Heart left ventricle (tissue), 16 donors: ENCODE measurements at places on chromosomes 6 and 20. TPM values are rescaled to one million over a fixed set of nuclear protein-coding genes. Genes with fewer than 3 reads are reported as not detected.

DNA sequence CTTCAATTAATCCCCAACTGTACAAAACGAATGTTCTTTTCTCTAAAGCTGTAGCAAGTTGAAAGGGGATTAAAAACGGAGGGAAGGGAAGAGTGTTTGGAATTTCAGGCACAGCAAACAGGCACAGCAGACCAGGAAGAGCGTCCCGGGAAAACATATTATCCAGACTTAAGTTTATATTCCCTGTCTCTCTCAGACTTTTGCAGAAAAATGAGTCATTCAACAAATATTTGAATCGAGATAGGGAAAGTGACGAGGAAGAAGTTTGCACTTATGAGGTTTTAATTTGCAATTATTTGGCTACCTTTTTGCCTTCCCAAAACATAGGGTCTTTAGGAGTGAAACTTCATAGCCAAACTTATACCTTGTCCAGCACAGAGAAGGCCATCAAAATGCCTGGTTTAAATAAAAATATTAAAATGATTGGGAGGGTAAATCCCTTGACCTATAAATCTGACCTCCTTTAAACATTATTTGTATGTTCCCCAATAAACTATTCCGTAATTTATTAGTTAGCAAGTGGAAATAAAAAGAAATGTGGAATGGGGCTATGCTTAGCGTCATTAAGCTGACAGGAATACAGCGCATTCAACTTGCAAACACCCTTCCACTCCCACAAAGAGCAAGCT lies 16.0 kb downstream of the HFE start:
- H3K27ac ChIP-seq: peak overlapping the region; percentile 90
- H3K36me3 ChIP-seq: no peaks in the 10 kb centered on the region
- H3K4me3 ChIP-seq: peak overlapping the region; percentile 61
- no peak for DNase-seq
- H3K4me1 ChIP-seq: no peaks in the 10 kb centered on the region

- peak overlapping the region; percentile 96 for H3K27ac ChIP-seq
- H3K36me3 ChIP-seq: no peaks in the 10 kb centered on the region
- DNase-seq: no peak
- H3K4me3 ChIP-seq: peak overlapping the region; percentile 95
- H3K4me1 ChIP-seq: peaks cover 62% of the 10 kb centered on the region
Observed at GRCh38 chr20:32206760-32207625, 550 bp downstream of the PLAGL2 start.

DNA sequence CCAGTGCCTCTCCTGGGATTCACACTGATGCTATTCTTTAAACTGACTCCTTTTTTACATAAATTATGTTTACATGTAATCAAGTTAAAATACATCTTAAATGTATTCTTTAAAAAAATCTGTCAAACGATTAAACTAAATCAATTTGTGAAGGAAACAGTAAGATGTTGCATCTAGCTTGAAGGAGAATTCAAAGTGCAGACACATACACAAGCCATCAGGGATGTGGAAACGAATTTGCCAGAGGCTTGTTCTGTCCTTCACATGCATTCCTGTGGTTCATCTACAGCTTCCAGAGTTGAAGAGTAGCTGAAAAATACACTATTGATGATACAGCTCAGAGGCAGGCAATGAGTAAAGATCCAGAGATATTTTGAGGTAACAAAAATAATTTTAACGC lies 7.3 kb upstream of the BPIFB3 start:
- no peaks in the 10 kb centered on the region for H3K36me3 ChIP-seq
- no peak overlapping the region for H3K4me3 ChIP-seq
- H3K27me3 ChIP-seq: no peaks in the 10 kb centered on the region
- H3K4me1 ChIP-seq: no peaks in the 10 kb centered on the region

DNA sequence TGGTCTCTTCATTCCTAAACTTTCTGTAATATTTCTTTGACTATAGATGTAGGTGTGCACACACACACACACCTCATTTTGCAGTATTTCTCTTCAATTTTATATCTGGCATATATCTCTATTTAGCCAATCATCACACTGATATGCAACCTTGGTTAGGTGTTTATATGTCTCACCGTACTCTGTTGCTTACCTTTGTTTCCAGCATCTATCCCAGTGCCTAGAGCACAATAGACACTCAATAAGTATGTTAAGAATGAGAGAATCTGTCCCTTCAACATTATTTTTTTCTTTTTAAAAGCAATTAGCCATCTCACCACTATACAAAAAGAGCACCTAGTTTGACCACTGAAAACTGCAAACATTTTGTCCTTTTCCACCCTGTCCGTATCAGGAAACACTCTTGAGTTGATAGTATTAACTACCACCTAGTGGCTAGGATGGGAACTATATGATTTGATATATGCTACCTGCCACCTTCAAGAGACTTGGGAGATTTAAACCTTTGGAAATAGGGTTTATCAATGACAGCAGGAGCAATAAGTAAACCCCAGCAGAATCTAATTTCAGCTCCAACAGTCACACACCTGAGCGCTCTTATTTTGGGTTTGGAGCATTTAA lies 48.7 kb upstream of the RSPO3 start:
- H3K4me1 ChIP-seq: no peaks in the 10 kb centered on the region
- H3K4me3 ChIP-seq: no peak overlapping the region
- no peak for DNase-seq
- no peak overlapping the region for H3K27ac ChIP-seq

DNA sequence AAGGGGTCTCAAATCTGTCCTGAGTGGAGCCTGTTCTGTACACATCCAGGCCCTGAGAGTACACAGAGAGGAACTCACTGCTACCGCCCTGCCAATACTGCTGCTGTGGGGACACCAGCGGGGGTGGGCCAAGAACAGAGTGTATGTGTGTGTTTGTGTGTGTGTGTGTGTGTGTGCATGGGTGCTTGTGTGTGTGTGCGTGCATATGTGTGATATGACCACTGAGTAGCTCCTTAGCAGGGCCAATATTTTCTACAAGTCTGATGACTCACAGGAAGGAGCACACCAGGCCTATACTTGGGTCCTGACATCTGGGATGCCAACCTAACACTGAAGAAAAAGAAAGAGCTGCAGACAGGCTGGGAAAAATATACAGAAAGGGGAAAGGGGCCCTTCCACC lies 1.4 kb downstream of the RAET1E start:
- DNase-seq: no peak
- no peaks in the 10 kb centered on the region for H3K27me3 ChIP-seq
- no peaks in the 10 kb centered on the region for H3K36me3 ChIP-seq
- no peak overlapping the region for H3K4me3 ChIP-seq

GRCh38 chr6:126766820-126767219 lies 351.7 kb upstream of the RSPO3 start:
- H3K4me1 ChIP-seq: no peaks in the 10 kb centered on the region

DNA sequence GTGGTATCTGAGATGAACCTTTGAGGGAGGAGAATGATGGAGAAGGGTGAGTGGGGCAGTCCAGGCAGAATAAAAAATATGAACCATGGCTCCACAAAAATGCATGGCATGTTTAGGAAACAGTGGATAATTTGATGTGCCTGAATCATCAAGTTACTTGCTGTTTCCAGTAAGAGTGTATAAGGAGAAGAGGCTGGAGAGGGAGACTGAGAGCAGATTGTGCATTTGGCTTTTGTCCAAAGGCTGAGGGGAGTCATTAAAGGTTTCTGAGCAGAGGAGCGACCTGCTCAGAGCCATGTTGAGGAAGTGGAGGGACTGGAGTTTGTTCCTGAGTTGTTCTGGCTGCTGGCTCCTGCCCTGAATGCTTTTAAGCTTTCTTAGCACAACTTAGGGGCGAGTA lies 6.1 kb downstream of the MMP24 start:
- no peaks in the 10 kb centered on the region for H3K36me3 ChIP-seq
- no peaks in the 10 kb centered on the region for H3K4me1 ChIP-seq
- no peak overlapping the region for H3K4me3 ChIP-seq
- H3K27ac ChIP-seq: no peak overlapping the region
- H3K27me3 ChIP-seq: no peaks in the 10 kb centered on the region

GRCh38 chr6:5031150-5031549 lies 27.3 kb upstream of the RPP40 start:
- H3K27ac ChIP-seq: no peak overlapping the region
- no peak overlapping the region for H3K4me3 ChIP-seq
- no peaks in the 10 kb centered on the region for H3K4me1 ChIP-seq
- DNase-seq: no peak

DNA sequence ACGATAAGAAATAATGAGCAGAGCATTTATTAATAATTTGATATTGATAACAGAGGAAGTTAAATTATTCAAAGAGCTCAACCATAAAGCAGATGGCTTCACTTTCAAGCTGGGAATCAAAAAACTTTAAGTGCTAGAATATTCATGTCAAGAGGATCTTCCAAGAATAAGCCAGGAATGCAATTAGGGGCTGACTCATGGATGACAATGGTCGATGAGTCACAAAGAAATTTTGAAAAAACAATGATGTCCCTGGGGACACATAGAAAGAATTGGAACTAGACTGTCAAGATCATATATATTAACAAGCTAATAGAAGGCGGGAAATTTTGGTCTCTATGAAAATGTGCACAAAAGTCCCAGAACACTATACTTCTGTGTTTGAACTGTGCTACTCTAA lies 304.1 kb downstream of the LAMA2 start:
- DNase-seq: no peak
- no peak overlapping the region for H3K4me3 ChIP-seq
- H3K27me3 ChIP-seq: no peaks in the 10 kb centered on the region

DNA sequence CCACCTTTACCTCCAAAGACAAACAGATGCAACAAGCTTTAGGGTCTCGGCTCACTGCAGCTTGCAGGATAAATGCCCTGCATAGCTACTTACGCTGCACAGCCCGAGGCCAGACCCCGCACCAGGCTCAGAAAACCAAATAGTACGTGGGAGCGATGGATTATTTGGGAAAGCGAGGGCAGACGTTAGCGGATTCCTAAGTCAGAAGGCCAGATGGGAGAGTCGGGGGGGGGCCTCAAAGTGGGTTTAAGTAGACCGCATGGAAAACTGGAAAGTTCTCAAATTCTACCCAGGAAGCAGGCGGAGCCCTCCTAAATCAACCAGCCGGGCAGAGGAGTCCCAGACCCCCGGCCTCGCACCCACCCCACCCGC lies 382 bp downstream of the SFT2D1 start:
- H3K27ac ChIP-seq: peak overlapping the region; percentile 94
- peak overlapping the region; percentile 67 for H3K4me3 ChIP-seq
- peaks cover 12% of the 10 kb centered on the region for H3K36me3 ChIP-seq
- peaks cover 46% of the 10 kb centered on the region for H3K4me1 ChIP-seq

- H3K4me1 ChIP-seq: no peaks in the 10 kb centered on the region
- H3K36me3 ChIP-seq: no peaks in the 10 kb centered on the region
- no peaks in the 10 kb centered on the region for H3K27me3 ChIP-seq
- no peak overlapping the region for H3K4me3 ChIP-seq
- DNase-seq: no peak
Observed at GRCh38 chr6:146388736-146389364, 154.8 kb upstream of the RAB32 start.

DNA sequence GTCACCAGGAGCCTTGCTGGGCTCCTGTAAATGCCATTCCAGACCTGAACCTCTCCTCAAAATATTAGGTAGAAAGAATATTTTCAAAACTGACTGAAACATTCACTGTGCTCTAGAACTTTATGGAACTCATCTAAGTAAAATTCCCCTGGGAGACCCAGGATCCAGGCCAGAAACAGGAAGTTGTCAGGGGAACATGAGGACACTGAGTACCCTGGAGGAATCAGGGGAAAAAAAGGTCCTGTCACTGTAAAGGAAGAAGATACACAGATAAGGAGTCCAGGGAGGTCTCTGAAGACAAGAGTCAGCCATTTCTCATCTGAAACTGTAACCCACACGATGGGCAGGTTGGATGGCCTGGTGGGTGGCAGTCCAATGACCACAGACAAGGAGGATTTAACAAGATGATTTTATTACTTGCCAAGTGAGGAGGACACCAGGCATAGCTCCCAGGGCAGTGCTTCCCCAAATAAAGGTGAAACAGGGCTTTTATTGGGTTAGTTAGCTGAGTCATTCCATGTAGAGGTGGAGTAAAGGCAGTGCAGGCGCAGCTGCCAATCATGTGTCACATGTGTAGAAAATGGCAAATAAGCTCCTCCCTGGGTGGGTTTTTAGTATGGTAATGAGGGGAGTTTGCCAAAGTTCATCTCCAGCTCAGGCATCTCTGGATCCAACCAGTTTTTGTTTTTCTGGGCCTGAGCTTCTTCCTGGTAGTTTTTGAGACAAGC lies 138.5 kb downstream of the RCAN2 start:
- peaks cover 7% of the 10 kb centered on the region for H3K4me1 ChIP-seq
- H3K27ac ChIP-seq: peak overlapping the region; percentile 60
- no peak for DNase-seq
- no peak overlapping the region for H3K4me3 ChIP-seq

DNA sequence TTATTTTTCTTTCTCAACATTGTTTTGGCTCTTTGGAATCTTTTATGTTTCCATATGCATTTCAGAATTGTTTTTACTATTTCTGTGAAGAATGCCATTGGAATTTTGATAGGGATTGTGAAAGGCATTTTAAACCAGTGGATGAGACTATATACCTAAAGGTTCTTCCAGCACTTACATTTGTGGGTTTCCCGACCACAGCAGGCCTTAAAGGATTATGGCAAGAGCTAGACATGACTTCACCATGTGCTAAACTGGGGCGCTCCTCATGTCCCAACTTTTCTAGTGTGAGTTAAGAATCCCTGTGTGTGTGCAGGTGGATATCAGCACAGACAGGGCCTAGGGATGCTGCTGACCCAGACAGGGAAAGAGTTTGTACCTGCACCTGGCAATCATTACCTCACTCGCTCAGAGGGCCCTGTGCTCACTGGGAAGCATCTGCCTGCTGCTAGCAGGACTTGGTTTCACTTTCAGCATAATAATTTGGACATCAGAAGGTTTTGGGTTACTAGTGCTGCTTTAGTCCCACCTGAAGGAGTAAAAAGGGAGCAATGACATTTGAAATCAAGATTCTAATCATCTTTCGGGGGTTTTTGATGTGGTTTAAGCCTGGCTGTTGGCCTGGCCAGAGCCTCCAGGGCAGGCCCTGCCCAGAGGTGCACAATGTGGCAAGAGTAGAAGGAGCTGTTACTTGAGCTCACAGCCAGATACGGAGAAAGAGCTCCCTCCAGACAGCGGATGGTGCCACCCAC lies 137.1 kb downstream of the CDC5L start:
- H3K27me3 ChIP-seq: no peaks in the 10 kb centered on the region
- no peaks in the 10 kb centered on the region for H3K36me3 ChIP-seq
- no peak for DNase-seq
- no peaks in the 10 kb centered on the region for H3K4me1 ChIP-seq
- no peak overlapping the region for H3K27ac ChIP-seq
- H3K4me3 ChIP-seq: no peak overlapping the region

GRCh38 chr6:14875481-14876063 lies 370.3 kb upstream of the JARID2 start:
- H3K36me3 ChIP-seq: no peaks in the 10 kb centered on the region
- H3K4me3 ChIP-seq: no peak overlapping the region
- H3K27me3 ChIP-seq: no peaks in the 10 kb centered on the region
- H3K27ac ChIP-seq: no peak overlapping the region
- no peak for DNase-seq

The PTCHD4 gene
- 1.9 TPM for total RNA-seq

The TMEM217 gene
- not detected for total RNA-seq

The HSD17B8 gene
- total RNA-seq: 15.8 TPM

The SMPD2 gene
- 3.3 TPM for total RNA-seq

The BACH2 gene
- 8.4 TPM for total RNA-seq

The ADGRF5 gene
- total RNA-seq: 55.4 TPM

The C6orf58 gene
- total RNA-seq: not detected

The IL17F gene
- not detected for total RNA-seq

The BCAS1 gene
- not detected for total RNA-seq

The RBBP9 gene
- total RNA-seq: 8.3 TPM

The SRMS gene
- not detected for total RNA-seq

The CYP24A1 gene
- total RNA-seq: not detected

The FAM209A gene
- not detected for total RNA-seq

The OR2J3 gene
- not detected for total RNA-seq

The HLA-DOB gene
- 0.33 TPM for total RNA-seq

The ZC2HC1B gene
- total RNA-seq: not detected

The PTPRK gene
- 38.5 TPM for total RNA-seq

The FAM83C gene
- total RNA-seq: not detected

The KIF13A gene
- total RNA-seq: 91.9 TPM
